ENCODE measurements at places on chromosomes 4 and X.

DNA sequence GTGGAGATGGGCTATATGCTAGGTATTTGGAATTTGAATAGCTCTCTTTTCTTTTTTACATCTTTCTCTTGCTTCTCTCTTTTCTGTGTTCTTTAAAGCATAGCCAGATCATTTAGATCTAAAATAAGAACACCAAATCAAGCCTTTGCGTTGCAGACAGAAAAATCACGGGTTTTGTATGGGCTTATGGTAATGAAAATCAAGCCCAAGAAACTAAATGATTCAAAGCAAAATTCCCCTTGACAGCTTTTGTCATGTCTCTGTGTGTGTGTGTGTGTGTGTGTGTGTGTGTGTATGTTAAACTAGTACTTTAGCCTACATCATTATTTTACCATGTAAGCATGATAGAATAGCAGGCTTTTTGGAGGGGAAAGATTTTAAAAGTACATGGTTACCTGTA, 1.8 kb upstream of the RASL11B start:
- DNase-seq: no peak

DNA sequence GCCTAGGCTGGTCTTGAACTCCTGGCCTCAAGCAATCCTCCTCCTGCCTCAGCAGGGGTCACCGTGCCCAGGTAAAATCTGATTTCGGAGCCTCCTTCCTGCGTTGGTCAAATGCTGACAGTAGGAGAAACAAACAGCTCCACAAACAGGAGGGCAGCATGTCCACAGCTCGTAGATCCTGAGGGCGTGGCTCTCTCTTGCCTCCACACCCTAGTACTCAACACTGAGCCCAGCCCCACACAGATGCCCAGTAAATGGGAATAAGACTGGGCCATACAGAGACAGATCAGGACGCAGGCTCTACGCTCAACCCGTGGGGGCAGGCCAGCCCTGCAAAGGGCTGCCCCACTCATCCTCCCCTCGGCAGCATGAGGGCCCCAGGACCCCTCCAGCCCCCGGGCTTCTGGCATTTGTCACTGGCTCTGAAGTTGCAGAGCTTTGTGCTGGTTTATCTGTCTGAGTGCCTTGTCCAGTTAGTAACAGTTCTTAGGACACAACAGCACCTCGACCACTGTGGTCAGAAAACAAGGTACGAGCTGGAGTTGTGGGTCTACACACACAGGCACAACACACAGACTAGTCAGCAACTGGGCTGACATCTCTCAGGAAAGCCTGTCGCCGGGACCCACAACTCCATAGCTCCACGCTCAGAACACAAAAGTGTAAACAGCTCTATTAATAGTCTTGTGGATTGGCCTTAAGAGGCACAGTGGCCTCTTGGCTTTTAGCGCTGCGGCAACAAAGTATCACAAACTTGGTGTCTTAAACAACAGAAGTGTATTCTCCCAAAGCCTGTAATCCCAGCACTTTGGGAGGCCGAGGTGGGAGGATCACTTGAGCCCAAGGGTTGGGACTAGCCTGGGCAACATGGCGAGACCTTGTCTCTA, 5.2 kb downstream of the TNIP2 start:
- no peak for DNase-seq

GRCh38 chrX:10828640-10829039, 208.3 kb upstream of the MID1 start:
- DNase-seq: no peak

GRCh38 chr4:109675843-109676242, 27.4 kb downstream of the CASP6 start:
- DNase-seq: no peak

GRCh38 chr4:129806986-129807385, 711.0 kb downstream of the C4orf33 start:
- DNase-seq: no peak

DNA sequence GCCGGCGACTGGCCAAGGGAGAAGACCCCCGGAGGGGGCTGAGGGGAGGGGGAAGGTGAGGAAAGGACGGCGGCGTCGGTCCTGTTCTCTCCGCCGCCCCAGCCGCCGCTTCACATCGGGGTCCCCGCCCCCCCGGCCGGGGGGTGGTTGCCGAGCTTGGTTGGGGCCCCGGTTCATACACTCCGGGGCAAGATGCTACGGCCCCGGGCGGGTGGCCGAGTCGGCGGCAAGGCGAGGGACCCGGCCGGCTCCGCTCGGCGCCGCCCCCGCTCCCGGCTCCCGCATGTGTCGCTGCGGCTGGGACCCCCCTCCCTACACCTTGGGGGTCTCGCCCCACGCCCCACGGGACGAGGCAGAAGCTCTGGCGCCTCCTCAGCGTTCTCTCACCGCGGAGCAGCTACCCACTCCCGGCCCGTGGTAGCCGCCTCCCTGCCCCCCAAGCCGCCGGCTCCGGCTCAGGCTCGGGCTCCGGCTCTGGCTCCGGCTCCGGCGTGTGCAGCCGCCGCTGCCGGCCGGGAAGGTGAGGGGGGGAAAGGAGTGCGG, 461 bp downstream of the FBXW7 start:
- DNase-seq: no peak

- DNase-seq: no peak
These were observed 57.1 kb downstream of the CCDC149 start for GRCh38 chr4:24855741-24856140.

DNA sequence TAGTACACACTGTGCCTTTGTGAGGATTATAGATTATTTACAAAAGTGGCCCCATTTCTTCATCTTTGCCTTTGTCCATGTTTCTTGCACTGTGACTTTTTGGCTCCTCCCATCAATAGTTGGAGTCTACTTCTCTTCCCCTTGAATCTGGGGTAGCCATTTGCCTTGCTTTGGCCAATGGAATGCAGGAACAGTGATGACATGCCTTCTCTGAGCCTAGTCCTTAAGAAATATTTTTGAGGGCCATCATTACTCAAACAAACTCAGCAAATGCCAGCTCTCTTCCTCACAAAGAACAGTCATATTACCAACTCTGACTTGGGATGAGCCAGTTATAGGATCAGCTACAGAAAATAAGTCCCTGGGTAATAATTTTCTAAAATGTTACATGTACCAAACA, 189.6 kb downstream of the FRMPD4 start:
- DNase-seq: no peak

DNA sequence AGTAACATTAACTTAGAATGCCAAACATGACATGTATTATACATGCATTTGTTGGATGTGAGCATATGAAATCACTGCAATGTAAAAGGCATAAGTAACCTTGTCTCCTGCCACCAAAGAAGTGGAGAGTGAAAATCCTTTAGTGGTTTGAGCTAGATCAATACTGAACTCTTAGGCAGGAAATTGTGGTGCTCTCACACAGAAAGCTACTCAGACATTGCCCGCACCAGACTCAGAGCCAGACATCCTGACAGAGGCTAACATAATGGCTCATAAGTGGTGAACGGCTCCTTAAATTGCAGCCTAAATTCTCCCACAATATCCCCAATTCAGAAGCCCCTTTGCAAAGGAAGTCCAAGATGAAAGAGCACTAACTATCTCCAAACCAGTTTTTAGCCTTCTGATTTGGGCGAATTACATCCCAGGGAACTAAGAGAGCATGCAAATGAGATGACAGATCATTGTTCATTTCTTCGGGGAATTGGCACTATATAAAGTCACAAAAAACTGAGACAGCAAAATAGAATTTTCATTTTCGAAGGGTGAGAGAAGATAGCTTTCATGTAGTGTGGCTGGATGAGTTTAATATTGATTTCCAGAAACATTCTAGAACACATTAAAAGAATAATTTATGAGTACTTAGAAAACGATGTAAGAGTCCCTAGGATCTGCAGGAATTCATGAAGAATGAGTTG, 233.6 kb upstream of the RPS6KA3 start:
- DNase-seq: no peak

DNA sequence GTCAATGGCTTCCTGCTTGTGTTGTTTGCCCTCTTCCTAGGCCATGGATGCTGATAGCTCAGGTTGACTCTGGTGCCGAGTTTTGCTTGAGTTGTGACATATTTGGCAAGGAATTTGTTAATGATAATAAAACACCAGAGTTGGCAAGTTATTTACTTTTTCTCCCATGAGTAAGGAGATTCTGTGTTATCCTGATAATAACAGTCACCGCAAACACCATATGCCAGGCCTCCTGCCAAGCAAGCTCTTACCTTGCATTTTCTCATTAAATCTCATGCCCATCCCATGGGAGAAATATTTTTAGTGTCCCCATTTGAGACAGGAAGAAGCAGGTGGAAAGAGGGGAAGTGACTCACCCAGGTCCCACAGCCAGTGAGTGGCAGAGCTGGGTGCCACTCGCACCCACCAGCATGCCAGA, 67.4 kb upstream of the CLCN4 start:
- DNase-seq: no peak

DNA sequence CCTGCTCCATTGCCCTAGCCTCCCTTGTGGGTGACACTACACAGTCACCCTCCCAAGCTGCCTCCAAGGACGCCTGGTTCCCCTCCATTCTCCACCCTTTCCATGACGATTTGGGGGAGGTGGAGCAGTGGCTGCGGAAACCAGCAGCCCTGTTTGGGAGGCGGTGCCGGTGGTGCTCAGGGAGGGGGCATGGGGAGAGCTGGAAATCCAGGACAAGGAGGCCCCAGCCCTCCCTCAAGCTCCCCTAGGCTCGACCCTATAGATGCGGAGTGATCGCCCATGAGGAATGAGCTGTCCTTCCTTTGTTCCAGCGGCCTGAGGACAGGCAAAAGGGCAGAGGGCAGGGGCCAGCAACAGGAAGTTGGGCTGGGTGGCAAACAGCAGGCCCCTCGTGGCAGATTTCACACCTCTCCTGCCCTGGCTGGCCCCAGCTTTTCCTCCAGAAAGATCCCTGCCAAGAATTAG, 3.6 kb upstream of the RENBP start:
- DNase-seq: no peak

DNA sequence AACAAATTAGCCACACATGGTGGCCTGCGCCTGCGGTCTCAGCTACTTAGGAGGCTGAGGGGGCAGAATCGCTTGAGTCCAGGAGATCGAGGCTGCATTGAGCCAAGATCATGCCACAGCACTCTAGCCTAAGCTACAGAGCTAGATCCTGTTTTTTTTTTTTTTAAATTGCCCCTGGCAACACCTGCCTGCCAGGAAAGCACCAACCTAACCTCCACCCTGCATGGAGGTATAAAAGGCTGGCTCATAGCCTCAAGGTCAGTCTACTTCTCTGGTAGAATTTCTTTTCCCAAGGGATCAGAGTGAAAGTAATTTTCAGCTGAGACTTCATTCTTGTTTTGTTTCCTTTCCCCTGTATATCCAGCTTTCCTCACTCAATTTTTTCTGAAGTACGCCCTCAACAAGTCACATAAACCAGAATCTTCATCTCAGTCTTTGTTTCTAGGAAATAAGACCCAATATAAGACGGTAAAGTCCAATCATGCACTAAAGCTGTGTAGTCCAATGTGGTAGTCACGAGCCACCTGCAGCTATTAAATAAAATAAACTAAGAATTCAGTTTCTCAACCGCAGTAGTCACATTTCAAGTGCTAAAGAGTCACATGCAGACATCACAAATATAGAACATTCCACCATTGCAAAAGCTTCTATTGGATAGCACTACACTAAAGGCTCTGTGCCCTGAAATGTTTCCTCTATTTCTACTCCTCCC, 113.3 kb downstream of the HPGD start:
- no peak for DNase-seq

DNA sequence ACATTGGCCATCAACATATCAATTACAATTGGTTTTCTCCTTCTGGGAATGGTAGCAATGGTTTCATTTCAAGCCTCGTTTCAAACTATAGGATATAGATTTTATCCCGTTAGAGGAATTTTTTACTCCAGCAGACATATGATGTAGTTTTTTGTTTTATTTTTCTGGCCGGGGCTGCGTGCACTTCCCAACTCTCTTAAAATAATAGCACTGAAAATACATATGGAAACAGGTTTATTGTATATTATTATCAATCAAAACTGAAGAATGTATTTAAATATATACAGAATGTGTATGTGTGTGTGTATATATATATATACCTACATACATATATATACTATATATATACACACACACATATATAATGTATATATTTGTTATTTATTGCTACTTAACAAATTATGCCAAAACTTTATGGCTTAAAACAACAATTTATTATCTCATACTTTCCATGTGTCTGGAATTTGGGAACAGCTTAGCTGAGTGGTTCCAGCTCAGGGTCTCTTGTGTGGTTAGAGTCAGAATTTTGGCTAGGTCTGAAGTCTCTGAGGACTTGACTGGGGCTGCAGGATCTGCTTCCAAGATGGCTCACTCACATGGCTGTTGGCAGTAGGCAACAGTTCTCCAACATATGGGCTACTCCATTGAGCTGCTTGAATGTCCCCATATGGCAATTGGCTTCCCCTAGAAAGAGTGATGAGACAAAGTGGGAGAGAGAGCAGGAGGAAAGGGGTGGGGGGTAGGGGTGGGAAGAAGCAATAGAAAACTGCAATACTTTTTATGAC, 314.1 kb downstream of the PPP1R2C start:
- no peak for DNase-seq

DNA sequence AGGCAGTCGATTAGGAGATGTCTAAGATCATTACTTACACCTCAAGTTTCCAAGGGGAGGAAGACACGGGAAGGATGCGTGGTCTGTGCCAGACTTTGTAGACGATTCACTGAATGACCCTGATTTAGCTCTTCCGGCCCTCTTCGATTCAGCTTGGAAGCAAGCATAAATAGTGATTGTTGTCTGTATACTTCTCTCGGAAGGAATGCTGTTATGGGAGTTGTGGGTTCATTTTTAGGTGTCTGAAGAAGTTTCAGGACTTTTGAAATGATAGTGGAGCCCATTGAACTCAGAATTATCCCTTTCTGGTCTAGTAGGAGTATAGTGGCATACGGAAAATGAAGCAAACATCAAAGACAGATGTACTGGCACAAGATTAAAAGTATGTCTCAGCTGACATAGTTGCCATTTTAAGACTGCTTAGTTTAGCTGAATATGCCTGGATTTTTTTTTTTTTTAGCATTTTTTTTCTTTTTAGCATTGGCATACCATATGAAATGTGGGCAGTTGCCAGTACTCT, 1.0 kb upstream of the ANKRD17 start:
- DNase-seq: peak; percentile 24

DNA sequence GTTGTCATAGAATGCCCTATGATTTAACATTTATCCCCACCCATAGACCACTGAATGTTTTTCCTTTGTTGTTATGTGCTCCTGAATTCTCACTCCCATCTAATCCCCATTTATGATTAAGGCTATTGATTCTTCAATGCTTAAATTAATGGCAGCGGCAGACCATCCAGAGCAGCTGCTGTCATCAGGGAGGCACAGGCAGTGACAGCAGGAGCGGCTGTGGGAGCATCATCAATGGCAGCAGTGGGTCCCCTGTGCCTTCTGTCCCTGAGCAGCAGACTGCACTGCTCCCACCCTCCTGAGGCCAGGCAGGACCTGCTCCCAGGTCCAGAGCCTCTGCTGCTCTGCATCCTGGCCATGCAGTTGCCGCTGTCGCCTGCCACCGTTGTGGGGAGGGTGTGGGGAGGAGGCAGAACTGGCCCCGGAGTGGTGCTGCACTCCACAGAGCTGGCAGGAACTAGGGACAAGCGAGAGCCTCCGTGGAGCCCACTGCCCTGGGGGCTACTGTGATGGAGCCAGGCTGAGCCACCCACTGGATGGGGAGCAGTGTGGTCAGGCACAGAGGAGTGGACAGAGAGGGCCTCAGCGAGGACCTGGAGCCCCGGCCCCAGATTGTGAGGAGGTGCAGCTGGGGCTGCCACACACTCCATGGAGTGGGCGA, 29.0 kb downstream of the NAA11 start:
- no peak for DNase-seq
